Activated effector memory CD4-positive, alpha-beta T cell treated with anti-CD3 and anti-CD28 coated beads, Interleukin-2, amount 50 U/mL, for 16 hours (primary cell): ENCODE measurements at places on chromosomes 6 and 20.
A peak's percentile ranks its signal among the peaks of the same experiment; 100 is the strongest.

DNA sequence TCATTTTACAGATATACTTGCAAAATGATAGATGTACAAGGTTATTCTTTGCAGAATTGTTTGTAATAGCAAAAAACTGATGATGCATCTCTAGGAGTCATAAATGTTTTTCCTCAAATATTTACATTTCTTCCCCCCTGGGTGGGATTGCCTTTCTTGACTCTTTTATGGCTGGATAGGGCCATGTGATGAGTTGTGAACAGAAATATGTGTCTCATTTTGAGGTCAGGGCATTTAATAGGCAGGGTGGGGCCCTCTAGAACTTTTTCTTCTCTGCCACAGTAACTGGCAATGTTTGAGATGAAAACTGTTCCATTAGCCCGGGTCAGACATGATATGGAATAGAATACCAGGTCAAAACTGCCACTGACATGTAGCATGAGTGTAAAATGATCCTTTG lies 159.5 kb upstream of the SYNCRIP start:
- no peak for DNase-seq

DNA sequence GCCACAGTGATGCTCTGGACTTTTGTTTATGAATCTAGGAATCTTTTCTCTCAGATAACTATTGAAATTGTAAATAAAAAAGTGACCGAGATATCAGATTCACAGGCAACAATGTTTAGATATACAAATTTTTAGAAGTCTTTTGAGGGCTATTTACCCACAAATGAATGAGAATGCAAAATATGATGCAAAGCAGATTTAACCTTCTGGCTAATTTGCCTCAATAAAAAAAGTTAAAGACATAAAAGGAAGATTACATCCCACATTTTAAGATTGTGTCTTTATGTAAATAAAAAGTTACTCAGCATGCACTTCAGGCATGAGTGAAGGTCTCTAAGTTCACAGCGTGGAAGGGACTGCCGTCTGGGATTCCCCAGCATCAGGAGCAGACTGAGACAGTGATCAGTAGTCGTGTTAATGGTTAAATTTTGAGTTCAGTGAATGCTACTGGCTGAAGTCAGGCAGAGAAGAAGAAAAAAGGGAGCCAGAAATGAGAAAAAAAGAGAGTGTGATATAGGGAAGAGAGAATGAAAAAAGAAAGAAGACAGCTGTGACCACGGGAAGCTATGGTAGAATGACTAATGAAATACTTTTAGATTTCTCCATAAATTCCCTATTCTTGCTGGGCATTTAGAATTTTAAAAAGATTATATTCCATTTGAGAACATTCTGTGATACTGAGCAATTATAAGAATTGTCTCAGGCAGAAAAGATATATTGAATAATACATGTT lies 93.6 kb downstream of the MYB start:
- no peak for DNase-seq

DNA sequence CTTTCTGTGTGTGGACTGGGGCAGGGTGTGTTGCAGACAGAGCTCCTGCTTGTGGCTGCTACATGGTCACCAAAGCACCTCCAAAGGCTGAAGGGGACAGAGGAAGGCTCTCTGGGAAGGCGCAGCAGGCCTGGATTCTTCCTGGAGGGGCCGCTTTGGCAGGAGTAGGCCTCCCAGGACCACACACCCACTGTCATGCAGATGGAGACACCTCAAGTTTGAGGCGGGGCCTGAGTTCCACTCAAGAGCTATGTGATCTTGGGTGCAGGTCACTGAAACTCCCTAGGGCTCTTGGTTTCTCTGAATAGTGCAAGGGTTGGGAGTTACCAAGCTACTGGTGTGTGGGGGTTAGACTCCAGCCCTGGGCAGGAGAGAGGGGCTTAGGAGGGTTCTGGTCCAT lies 27.9 kb downstream of the EFCAB8 start:
- DNase-seq, result no peak

DNA sequence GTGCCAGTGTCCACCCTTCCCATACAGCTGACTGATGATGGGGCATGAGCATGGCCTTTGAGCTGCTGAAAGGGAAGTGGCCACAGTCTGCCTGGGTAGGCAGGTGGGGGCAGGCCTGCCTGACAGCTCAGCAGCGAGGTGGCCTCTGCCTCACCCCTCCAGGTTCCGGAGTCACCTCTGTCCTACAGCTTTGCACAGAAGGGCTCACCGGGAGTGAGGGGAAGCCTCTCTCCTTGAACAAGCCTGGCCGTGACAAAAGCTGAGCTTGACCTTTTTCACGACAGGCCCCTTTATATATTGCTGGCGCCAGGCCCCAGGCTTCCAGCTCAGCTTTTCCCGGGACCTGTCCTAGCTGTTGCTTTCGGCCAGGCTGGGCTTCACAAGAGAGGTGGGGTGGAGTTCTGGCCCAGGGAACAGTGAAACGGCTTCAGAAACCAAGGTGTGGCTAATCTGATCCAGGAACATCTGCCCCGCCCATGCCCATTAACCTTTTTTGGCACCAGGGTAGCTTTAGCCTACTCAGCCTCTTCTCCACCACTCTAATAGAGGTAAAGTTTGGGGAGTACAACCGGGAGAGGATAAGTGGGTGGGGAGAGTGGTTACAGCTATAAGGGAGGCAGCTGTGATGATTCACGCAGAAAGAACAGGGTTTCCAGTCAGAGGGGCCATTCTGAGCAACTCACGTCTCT lies 42.9 kb downstream of the C6orf132 start:
- no peak for DNase-seq

DNA sequence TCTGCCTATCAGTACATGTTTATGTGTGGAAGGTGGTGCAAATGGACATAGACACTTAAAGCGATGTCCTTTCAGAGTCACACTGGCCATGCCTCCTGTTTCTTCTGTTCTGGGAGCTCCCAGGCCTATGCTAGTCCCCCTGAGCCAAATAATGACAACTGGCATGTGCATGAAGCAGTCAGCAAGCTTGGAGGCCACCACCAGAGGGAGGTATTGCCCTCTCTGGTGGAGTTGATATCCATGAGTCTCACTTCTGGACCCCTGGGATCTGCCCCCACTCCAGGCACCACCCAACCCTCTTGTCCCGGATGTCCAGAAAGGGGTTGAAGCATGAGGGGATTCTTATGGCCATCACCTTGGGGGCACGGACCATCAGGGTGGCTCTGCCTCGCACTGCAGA lies 172.2 kb downstream of the AIG1 start:
- no peak for DNase-seq

- no peak for DNase-seq
Observed at GRCh38 chr6:119090256-119090655, 11.8 kb upstream of the FAM184A start.

GRCh38 chr20:63431944-63432343 lies 40.5 kb downstream of the KCNQ2 start:
- DNase-seq, result no peak

DNA sequence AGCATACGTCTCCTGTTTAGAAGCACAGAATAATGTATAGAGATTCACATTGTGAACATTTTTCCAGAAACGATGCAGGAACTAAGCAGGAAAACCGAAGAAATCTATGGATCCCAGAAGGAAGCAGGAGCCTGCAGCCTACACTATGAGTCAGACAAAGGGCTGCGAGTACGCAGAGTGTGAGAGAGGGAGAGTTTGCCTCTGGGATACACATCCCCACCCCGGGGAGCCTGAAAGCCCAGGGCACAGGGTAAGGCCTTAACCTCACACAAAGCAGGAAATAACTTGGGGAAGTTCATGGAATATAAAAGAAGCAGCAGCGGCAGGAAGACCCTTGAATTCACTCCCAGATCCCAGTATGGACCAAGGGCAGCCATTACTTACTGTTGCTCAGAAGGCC lies 842.1 kb upstream of the MANEA start:
- no peak for DNase-seq

GRCh38 chr6:84459401-84459800 lies 232.0 kb upstream of the CEP162 start:
- DNase-seq, result no peak

DNA sequence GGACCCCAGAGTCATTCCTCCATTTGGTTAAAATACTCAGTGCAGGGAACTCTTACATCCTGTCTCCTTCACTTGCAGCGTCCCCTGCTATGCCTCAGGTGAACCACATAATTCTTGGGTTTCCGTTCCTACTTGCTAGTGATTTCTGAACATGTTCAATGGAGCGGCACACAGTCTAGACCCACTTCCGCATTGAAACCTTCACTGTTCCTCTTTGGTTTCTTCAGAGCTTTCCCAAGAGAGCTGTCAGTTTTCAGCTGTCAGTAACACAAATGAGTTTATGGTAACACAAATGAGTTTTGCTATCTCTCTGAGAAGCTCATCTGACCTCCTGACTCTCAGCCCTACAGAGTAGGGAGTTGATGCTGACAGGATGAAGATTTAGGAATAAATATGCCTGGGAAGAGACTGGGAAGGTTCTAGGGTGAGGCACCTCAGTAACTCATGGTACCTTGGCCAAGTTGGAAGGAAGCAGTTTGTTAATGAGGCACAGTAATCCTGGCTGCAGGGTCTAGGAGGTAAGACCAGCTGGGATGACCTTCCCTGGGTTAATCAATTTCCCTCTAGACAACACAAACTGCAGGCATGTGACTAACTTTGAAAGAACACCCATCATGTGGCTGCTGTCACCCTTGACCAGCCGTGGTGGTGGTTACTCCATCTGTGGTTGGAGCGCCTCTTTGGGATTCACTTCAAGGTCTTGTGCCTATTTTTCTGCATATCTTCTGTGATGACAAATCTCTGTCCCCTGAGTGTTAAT lies 5.4 kb downstream of the SYS1 start:
- DNase-seq, result peak; percentile 75

DNA sequence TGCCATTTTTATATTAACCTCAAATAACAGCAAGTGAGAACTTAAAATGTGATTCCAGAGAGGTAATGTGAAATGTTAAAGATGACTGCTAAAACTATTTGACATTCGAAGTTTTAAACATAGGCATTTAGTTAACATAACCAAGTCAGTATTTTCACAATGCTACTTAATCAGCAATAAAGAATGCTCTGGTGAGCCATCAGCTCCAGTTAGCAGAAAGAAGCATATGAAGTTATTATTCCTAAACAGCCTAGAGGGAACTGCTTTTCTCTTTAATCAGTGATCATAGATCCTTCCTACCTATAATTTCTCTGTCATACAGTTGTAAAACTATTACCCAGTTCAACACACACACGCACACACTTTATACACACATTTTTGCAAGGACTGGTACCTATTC lies 60.1 kb downstream of the MMS22L start:
- DNase-seq, result no peak

DNA sequence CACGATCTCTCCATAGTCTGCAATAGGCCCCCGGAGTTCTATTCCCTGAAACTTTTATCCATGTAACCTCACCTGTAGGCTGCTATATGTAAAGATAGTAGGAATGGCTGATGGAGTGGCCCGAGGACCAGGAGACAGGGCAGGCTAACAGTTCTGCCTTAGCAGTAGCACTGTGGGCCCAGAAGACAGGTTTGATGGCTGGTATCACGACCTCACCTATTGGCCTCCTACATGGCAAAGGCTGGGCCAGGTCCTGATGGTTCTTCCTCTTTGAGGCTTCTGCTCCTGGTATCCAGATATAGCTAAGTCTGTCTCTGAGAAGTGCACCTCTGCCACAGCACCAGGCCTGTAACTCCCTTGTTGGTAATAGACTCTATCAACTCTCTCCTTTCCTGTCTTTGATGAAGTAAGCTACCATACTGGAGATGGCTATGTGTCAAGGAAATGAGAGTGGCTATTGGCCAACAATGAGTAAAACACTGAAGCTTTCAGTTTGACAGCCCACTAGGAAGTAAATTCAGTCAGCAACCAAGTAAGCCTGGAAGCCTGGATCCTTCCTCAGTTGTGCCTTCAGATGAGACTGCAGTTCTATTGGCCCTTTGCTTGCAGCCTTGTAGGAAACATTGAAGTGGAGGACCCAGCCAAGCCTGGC lies 5.7 kb downstream of the SPEF1 start:
- no peak for DNase-seq

- peak; percentile 77 for DNase-seq
Observed at GRCh38 chr6:138588805-138589434, 89.6 kb upstream of the NHSL1 start.

DNA sequence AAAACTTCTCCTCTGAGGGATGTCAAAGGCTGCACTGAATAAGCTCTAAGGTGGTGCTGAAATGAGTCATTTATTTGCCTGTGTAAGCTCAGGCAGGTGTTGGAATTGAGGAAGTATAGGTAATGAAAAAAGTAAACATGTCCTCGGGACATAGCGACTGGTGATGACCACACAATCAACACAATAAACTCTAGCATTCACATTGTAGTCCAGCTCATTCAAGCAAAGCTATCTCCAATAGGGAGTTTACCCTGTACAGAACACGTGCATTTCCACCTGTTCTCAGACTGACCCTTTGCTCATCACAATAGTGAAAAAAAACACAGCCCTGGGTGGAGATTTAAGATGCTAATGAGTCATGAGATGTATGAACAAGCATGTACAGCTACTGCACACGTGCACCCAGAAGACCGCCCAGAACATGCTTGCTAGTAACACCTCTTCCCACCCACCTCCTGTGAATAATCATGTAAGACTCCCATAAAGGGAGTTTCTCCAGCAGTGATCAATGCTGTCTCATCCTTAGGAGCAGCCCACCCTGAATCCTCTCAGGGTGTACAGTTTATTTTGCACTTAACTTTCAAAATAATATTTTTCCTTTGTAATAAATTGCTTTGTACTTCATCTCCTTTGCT lies 33.0 kb upstream of the POU5F1 start:
- DNase-seq, result peak; percentile 87

- no peak for DNase-seq
Observed at GRCh38 chr20:889106-889505, 27.0 kb downstream of the ANGPT4 start.

- peak; percentile 46 for DNase-seq
Observed at GRCh38 chr20:17500826-17501225, 30.4 kb downstream of the BFSP1 start.

DNA sequence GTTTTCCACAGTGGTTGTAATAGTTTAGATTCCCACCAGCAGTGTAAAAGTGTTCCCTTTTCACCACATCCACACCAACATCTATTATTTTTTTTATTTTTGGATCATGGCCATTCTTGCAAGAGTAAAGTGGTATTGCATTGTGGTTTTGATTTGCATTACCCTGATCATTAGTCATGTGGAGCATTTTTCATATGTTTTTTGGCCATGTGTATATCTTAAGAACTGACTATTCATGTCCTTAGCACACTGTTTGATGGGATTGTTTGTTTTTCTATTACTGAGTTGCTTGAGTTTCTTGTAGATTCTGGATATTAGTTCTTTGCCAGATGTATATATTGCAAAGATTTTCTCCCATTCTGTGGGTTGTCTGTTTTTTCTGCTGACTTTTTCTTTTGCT lies 820.1 kb downstream of the TENT5A start:
- no peak for DNase-seq

DNA sequence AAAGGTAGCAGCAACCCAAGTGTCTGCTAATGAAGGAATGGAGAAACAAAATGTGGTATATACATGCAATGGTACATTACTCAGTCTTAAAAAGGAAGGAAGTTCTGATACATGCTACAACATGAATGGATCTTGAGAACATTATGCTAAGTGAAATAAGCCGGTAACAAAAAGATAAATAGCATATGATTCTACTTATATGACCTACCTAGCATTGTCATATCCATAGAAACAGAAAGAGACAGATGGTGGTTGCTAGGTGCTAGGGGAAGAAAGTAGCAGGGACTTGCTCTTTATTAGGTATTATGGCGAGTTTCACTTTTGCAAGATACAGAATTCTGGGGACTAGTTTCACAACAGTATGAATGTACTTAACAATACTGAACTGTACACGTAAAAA lies 46.6 kb downstream of the UBR2 start:
- DNase-seq, result no peak
